Uterus (tissue), 4 donors: ENCODE measurements at places on chromosomes 13 and 19.

DNA sequence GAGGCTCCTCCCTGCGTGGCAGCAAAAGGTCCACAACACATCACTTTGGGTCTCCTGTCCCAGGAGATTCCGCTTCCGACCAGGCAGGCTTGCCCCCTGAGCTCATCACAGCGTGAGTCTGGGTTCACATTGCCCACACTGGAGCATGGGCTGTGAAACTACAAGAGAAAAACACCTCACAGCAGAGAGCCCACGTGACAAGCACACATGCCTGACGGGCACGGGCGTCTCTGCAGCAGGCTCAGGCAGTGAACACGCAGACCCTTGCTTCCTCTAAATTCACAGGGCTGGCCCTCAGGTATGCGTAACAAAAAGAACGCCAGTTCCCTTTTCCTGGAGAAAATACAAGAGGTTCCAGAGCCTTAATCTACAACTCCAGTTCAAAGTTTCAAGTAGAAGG, 41.9 kb downstream of the RASA3 start:
- H3K4me1 ChIP-seq: no peaks in the 10 kb centered on the region
- H3K36me3 ChIP-seq: no peaks in the 10 kb centered on the region
- no peak overlapping the region for H3K27ac ChIP-seq

DNA sequence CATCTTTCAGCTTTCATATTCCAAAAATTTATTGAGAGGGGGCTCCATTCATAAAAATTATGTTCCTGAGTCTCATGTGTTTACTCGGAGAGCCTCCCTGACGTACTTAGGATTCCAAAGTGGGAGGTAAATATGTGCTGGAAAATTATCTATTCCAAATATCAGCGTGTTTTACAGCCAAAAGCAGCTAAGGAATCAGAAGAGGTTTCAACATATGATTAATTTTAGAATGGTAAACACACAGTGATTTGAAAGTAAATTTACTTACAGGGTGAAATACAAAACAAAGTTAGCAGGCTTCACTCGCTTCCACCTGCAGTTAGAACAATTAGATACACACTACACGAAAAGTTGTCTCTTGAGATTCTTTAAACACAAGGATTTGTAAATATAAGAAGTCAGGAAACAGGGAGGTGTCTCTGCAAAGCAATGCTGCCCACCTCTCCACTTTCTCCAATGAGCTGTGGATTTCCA, 313.8 kb upstream of the NBEA start:
- no peak for DNase-seq
- no peaks in the 10 kb centered on the region for H3K27me3 ChIP-seq
- no peak overlapping the region for H3K4me3 ChIP-seq
- H3K27ac ChIP-seq: no peak overlapping the region
- no peaks in the 10 kb centered on the region for H3K4me1 ChIP-seq

GRCh38 chr19:51138549-51138979, 3.5 kb upstream of the SIGLEC7 start:
- H3K4me1 ChIP-seq: no peaks in the 10 kb centered on the region
- no peak for DNase-seq
- H3K36me3 ChIP-seq: no peaks in the 10 kb centered on the region

GRCh38 chr19:1471515-1472160, 7.4 kb downstream of the C19orf25 start:
- no peak for DNase-seq
- no peak overlapping the region for H3K4me3 ChIP-seq
- H3K36me3 ChIP-seq: no peaks in the 10 kb centered on the region
- H3K4me1 ChIP-seq: peaks cover 45% of the 10 kb centered on the region
- peaks cover 26% of the 10 kb centered on the region for H3K27me3 ChIP-seq

DNA sequence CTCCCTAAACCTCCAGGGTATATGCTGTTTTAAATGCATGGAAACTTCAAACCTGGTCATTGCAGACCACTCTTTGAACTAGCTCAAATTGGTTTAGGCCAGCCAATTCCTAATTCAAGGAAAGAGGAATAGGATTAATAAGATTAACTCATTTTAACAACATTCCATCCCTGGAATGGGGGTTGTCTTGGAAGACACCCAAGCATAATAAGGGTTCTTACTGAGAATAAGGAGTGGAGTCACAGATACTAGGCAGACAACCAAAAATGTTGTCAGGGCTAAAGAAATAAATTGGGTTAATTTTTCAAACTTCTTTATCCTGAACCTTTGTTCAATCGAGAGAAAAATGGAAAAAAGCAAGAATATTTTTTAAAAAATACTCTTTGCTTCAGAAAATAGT, 186.2 kb downstream of the PCDH9 start:
- no peaks in the 10 kb centered on the region for H3K4me1 ChIP-seq
- no peaks in the 10 kb centered on the region for H3K27me3 ChIP-seq
- DNase-seq: no peak
- H3K36me3 ChIP-seq: no peaks in the 10 kb centered on the region
- no peak overlapping the region for H3K4me3 ChIP-seq
